ENCODE measurements at places on chromosomes 3 and 15.

DNA sequence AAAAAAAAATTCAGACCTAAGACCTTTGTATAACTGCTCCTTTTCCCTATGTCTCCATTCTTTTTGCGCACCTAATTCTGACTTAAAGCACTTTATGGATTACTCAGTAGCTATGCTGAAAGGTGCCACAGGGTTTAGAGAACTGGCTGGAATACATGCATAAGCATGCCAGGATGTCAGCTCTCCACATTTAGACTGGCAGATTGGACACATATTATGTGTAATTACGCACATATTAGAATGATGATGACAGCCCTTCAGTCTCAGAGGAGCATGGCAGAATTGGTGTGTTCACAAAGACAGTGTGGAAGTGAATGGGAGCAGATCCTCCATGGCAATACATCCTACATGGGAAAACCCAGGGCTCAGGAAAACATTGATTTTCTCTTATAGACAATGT lies 108.1 kb upstream of the LSAMP start:
- no peak for DNase-seq

- no peak for DNase-seq
Measured at GRCh38 chr3:82416830-82417229, 655.4 kb upstream of the GBE1 start.

DNA sequence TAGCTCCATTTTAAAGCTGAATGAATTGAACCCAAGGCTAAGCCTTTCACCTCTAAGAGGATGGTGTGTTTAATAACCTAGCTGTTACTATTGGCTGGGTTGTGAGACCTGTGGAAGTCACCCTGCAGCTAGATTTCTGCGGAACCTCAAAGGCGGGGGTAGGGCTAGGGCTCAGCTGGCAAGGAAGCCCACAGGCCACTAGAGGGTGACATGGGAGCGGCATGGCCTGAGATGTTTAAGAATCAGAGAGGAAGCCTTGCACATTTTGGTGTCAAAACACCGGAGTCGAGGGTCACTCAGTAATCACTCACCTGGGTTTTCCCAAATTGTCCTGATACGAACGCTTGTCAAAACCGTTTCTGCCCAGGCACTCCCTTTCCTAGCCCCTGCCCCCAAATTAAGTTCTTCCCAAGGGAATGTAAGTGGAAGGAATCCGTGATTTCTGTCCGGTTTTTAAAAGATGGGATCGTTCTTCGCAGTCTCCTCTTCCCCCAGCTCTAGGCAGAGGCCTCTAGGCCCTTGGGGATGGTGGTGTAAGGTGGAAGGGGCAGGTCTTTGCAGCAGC lies 3.8 kb upstream of the ACAD9 start:
- no peak for DNase-seq

- DNase-seq, result no peak
Measured at GRCh38 chr3:129985113-129985512, 10.6 kb downstream of the TRH start.

- DNase-seq, result peak; percentile 100
Measured at GRCh38 chr3:120093911-120094775, at the start of gene GSK3B. TSS of gene GSK3B (minus strand) at chr3:120094447. CDS start at chr3:120093434, 1,013 bp downstream.

DNA sequence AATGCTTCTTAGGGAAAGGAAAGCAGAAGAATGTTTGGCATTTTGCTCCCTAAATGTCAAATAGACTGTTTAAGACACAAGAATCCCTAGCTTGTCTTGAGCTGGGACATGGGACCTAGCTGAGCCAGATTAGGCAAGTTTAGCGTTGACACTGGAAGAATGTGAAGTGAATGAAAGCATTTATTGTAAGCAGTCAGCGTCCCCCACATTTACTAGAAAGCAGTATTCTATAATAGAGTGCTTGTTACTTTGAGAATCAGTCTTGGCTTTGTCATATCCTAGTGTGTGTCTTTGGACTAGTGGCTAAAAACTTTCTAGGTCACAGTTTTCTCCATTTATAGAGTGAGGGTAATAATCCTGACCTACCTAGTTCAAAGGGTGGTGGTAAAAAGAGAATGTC lies 161.6 kb downstream of the ADAMTSL3 start:
- no peak for DNase-seq

DNA sequence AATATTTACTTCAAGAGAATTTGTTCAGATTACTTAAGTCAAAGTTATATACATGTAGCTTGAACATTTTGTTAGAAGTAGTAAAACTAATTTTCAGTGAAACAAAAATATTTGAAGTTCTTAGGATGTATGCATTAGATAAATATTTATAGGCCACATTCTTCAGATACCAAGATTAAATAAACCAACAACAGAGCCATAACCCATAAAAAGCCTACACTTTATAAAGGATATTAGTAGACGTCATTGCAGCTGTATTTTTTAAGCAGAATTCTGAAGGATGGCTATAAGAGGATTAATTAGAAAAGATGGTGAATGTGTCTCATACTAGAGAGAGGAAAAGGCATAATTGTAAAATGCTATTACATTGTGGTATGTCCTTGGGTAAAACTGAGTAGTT lies 449.7 kb upstream of the ALCAM start:
- no peak for DNase-seq

GRCh38 chr15:32014953-32015352 lies 15.4 kb upstream of the CHRNA7 start:
- DNase-seq, result no peak

DNA sequence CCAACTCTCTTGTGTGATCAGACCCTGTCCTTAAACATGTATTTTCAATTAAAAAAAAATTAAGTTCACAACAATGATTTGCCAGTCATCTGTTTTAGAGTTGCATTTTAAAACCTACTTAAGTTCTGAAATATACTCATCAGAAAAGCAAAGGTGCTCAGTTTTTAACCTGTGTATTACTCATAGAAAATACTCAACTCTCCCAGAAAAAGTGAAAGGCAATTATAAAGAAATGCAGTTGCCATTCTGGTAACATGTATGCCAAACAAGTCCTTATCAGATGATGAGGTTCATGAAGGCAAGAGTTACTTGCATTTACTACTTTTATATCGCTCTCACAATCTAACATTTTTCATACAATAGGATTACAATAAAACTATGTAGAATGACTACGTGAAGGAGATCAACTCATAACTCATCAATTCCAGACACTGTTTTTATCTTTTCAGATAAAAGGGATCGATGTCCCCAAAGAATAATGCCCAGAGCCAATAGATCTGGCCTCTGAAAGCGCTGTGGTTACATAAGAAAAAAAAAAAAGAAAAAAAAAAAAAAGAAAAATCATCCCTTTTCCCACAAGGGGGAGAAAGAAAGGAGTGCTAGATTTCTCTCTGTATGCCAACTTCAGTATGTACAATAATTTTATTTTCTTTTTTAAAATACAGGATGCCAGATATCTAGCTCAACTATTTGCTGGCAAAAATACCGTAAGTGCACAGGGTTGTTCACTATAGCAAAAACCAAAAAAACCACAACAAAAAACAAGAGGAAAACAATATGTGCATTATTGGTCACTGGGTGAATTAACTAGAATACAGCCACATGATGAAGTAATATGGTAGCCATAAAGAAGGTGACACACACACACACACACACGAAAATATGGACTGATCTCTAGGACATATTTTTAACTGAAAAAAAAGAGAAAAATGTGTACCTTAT lies 137.4 kb downstream of the NR1I2 start:
- no peak for DNase-seq

DNA sequence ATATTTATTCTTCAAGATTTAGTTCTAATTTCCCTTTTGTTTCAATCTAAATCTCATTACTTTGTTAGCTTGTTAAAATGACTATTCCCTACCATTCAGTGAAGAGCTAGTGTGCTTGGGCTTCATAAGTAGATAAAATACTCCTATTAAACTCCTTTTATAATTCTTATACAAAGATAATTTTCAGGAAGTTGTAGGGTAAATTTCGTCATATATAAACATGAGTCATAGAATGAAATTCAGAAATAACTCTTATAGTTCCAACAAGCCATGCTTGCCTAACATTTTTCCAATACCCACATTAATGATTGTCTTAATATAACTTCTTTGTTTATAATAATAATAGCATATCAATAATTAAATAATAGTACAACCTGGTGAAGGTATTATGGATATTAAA lies 407.3 kb downstream of the NAALADL2 start:
- DNase-seq, result peak; percentile 49

DNA sequence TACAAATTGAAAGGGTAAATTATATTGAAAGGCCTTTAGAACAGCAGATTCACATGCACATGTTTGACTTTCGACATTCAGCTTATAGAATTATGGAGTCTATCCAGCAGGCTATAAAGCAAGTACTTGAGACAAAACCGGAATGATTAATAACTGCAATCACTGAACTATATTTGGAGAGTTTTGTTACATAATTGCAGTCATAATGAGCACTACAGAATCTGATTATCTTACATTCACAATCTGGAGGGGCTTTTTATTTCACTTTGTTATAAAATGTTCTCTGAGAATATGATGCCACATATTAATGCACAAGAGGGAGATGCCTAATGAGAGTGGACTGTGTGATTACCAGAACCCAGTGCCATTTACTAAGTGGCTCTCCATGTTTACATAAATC lies 64.3 kb downstream of the NSUN3 start:
- DNase-seq, result no peak

DNA sequence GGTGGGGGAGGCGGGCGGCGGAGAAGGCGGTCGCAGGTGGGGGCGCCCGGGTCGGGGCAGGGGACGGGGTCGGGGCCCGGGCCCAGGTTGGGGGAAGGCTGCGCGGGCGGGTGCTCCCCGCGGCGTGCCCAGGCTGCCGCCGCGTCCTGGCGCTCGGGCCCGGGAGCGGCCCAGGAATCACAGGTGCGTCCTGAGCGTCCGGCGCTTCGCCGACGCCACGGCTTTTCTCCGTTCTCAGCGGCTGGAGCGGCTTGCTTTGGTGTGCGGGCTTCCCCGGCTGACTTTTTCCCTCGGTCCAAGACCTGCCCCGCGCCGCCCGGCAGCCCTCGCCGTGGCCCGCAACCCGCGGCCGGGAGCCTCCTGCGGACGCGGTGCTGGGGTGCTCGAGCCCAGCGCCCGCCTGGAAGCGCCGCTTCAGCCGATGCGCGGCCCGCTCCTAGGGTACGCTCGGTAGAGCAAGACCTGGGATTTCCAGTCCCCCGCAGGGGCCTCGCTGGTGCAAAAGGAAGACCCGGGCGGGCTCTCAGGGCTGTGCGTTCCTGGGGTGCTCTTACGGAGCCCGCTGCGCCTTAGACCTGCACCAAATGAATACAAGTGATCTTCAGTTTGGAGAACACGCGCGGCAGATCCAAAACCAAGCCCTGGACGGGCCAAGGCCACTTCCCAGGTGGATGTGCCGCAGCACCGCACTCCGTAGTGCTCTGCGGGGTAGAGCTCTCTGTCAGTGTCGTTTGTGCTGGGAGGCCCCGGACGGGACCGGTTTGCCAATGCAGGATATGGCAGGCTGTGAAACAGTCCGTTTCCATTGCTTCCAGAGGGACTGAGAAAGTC lies 639 bp downstream of the NIPA1 start:
- peak; percentile 28 for DNase-seq

DNA sequence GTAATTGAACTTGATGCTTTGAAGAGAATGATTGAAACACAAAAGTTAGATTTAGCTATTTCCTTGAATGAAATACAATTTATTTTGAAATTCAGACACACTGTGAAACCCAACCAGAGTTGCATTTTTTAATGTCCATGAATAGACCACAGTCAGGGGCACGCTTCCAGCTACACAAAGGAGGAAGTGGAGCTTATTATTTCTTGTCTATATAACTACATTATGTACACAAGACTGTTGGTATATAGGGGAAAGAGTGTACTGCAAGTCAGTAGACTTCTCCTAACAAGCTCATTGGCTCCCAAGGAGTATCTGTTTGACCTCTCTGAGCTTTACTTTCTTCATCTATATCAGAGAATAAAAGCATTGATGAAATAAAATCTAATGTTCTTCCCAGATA lies 326.2 kb downstream of the RYR3 start:
- DNase-seq, result no peak

- no peak for DNase-seq
Measured at GRCh38 chr15:87492321-87492720, 764.2 kb downstream of the NTRK3 start.

GRCh38 chr3:182696916-182697315 lies 96.4 kb upstream of the ATP11B start:
- DNase-seq, result no peak

DNA sequence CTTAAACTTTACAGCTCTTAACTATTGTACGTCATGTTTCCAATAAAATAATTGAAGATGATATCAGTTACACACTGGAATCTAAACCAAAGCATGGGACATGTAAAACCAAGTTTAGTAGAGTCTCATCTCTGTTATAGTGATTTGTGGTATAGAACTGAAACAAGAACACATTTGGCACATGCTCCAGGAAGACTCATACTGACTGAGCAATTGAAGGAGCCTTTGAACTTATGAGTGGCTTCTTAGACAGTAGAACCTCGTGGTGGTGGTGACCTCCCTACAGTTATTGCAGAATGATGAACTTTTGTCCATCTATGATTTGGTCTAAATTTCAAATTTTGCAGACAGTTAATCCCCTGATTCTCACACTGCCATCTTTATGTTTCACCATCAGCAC lies 729.7 kb downstream of the ROBO1 start:
- no peak for DNase-seq

DNA sequence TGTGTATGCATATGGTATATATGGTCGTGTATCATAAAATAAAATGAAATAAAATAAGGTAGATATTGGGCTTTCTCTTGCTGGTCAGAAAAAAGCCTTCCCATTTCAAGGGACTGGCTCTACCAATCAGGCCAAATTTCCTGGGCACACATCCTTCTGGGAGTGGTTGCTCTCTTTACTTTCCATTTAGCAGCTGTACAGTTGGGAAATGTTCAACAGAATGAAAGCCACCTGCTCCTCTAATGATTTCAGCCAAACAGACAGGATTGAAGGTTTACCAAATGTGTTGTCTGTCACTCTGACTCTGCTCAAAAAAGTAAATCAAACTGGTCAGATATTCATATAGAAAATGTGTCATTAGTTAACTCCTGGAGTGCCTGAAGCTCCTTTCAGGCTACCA lies 380.4 kb downstream of the ROBO2 start:
- no peak for DNase-seq

DNA sequence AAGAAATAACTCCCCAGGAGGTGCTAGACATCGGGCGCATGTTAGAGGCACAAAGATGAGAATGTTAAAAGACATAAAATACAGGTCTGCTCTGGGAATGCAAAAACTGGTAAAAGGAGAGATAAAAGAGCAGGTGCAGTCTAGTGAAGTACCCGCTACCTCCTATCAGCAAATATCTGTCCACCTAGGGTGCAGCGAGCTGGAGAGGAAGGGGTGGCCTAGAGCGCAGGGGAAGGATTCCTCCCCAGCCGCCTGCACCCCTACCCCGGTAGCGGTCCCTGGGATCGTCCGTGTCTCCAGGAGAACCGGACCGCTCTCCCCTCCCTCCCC lies 237 bp upstream of the ZNF662 start:
- DNase-seq, result no peak

- DNase-seq, result no peak
Measured at GRCh38 chr3:159632851-159633250, 355.8 kb upstream of the IL12A start.

GRCh38 chr3:10524799-10525301 lies 19.5 kb upstream of the ATP2B2 start:
- no peak for DNase-seq

DNA sequence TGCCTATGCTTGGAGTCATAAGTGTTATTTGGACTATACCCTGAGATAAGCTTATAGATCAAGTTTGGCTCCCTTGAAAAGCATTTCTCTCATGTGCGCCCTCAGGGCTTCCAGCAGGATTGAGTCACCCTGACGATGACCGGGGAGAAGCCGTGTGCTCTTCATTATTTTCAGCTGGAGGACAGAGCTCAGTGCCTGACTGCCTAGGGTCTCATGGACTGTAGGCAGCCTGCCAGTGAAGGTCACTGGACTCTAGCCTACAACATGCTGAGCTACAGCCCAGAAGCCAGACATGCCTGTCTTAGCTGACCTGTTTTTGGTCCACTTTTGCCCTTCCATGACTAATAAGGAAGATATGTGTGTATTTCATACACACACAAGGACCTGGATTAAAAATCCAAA lies 31.6 kb upstream of the NUDT16 start:
- DNase-seq, result peak; percentile 73
